Right renal pelvis (tissue), 4 donors: ENCODE measurements at places on chromosomes 3 and 15.

- no peak for DNase-seq
Observed at GRCh38 chr3:106829206-106829605, 548.0 kb upstream of the CCDC54 start.

- DNase-seq = no peak
Observed at GRCh38 chr15:100905850-100906249, 13.3 kb upstream of the LRRK1 start.

- no peak for DNase-seq
Observed at GRCh38 chr15:76941636-76942035, 10.1 kb downstream of the RCN2 start.

DNA sequence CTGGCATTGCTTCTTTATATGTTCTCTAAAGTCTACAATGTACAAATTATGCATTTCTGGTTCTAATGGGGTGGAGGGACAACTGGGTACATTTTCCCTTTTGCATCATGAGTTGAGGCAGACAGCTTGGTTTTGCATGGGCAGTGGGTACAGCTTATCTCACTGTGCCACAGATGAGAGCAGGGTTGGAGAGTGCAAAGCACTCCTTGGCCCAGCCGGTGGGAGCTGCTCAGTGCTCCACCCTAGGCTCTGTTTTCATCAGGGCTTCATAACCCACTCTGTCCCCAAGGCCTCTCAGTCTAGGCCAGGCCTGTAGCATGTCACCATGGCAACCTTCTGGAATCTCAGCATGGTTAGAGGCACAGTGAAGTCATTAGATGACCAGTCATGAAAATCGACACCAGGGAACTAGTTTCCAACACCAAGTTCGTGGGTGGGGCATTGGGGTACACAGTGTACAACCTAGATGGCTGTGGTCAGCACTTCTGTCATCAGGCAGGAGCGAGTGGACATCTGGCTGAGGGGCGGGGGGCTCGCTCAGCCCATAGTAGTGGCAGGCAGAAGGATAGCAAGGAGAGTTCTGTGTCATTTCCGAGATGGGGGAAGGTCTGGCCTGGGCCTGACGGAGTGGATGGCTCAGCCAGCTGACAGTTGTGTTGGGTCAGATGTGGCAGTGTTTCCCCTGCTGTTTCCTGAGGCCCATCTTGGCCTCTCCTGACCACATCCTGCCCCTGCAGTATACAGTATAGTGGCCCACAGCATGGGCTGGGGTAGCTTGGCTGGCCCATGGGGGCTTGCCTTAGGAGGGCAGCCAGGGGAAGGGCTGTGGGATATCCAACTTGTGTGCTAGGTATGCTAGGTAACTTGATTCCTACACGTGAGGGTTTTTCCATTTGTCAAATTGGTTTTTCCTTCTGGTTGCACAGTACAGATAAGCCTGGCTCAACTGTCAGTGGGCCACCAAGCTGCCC is 75.7 kb upstream of the PRR23C start:
- DNase-seq = peak; percentile 40

GRCh38 chr3:15303728-15304127 is 28.7 kb downstream of the SH3BP5 start:
- DNase-seq = no peak

DNA sequence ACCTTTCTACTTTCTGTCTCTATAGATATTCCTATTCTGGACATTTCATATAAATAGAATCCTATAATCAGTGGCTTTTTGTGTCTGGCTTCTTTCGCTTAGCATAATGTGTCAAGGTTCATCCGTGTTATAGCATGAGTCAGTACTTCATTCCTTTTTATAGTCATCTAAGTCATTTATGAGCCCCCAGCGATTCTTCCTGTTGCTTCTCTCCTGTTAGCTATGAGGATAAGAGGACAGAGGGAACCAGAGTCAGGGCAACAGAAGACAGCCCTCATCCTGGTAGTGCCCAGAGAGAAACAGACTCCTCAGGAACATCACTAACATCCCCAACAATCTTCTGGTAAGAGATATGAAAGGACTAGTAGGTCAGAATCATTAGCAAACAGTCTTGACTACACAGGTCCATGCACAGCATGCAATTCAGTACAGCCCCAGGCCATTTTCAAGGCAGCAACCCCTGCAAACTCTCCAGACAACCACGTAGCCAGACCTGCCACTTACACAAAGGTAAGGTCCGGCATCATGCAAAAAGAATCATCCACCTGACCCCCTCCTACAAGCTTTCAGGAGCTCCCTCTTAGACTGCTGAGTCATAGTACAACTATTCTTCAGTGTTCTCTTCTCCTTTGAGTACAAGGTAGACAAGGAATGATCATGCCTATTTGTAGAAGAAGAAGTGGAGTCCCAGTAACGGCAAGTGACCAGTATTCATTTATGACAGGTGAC is 91.5 kb downstream of the MYLK start:
- no peak for DNase-seq
